Muscle of arm (tissue), 14 donors: ENCODE measurements at places on chromosomes 4 and X. TPM values are rescaled to one million over a fixed set of nuclear protein-coding genes. Genes with fewer than 3 reads are reported as not detected.

DNA sequence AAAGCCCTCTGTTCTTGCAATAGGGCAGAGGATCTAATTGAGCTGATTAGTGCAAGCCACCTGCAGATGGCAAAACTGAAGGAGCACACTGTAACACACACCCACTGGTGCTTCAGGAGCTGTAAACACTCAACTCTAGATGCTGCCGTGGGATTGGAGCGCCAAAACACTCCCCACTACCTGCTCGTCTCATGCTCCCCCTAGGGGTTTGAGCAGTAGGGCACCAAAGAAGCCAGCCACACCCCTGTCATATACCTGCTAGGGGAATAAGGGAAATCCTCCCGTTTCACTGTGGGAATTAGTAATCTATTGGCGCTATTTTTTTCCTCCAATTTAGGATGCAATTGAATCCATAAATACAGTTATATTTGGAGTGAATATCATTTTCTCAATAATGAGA lies 360.2 kb downstream of the GLUD2 start:
- no peak for DNase-seq

GRCh38 chr4:110248831-110249253 lies 50.4 kb upstream of the ELOVL6 start:
- DNase-seq = no peak

DNA sequence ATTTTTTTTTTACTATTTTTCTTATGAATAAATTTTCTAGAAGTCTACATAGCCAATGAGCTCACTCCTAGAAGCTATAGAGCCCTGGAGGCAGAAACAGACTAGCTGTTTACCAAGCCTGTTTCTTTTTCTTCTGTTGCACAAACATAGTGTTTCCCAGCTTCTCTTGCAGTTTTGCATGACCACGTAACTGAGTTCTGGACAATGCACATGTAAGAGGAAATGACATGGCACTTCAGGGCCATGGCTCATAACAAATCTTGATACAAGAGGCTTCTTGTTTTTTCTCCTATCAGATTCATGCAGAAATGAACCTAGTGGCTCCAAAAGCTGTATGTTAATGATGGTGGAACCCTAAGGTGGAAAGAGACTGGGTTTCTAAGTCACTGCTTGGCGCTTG lies 127.4 kb downstream of the ZNF330 start:
- DNase-seq = no peak

DNA sequence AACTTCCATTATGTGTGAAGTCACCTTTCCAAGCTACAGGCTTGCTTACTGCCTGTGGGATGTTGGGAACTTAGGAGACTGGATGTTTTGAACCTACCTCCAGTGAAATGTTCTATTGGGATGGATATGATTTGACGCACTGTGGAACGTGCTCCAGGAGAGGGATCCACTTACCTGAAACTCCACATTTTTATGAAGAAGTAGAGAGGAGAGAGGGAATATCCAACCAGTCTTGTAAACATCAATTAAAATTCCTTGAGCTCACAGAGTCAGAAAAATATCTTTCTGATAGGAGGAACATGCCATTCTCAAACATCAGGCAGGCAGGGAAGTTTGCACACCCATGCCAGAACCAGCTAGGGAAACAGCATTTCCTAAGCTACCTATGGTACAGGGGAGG lies 91.1 kb upstream of the MAOA start:
- DNase-seq = no peak

UVSSA gene
- not detected for polyA plus RNA-seq

POLR2B gene
- 82.8 TPM for polyA plus RNA-seq

GRCh38 chr4:88792268-88792781 lies 94.7 kb upstream of the NAP1L5 start:
- DNase-seq = no peak

GRCh38 chrX:51456814-51457213 lies 39.6 kb downstream of the NUDT11 start:
- DNase-seq = peak; percentile 13

EMCN gene
- polyA plus RNA-seq = 37.8 TPM

RHOH gene
- polyA plus RNA-seq = 0.38 TPM

AKAP14 gene
- not detected for polyA plus RNA-seq

LINC00632 gene
- 10.1 TPM for polyA plus RNA-seq

DNA sequence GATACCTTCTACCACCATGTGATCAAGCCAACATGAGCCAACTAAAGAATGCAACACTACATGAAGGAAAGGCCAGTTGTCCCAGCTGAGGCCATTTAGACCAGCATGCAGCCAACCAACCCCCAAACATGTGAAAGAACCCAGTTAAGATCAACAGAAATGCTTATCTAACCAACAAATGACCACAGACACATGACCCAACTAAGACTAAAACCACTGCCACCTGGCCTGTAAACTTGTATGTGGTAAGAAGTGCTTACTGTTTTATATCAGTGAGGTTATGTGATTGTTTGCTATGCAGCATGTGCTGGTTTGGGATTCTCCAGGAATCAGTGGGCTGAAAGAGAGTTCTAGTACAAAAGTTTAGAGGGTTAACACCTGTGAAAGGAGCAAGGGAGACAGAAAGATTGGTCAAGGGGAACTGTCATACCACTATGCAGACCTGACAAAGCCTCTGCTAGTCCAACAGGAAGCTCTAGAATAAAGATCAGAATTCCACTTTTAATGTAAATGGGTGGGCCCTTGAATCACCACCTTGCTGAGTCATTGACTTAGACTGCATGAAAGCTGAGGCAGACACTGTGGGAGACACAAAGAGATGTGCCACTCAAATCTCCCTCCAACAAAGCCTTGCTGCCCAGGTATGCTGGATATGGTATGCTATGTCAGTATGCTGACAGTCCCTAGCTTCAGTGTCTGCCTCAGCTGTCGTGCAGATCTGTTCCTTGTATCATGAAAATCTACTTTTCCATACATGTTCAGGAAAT lies 6.1 kb upstream of the SH3D19 start:
- DNase-seq = no peak

NLGN4X gene
- polyA plus RNA-seq = 3.6 TPM

BLOC1S4 gene
- 7.8 TPM for polyA plus RNA-seq

HSFX1 gene
- polyA plus RNA-seq = 1.7 TPM

- no peak for DNase-seq
These were observed 147.5 kb upstream of the ANK2 start for GRCh38 chr4:112901962-112902411.

DNA sequence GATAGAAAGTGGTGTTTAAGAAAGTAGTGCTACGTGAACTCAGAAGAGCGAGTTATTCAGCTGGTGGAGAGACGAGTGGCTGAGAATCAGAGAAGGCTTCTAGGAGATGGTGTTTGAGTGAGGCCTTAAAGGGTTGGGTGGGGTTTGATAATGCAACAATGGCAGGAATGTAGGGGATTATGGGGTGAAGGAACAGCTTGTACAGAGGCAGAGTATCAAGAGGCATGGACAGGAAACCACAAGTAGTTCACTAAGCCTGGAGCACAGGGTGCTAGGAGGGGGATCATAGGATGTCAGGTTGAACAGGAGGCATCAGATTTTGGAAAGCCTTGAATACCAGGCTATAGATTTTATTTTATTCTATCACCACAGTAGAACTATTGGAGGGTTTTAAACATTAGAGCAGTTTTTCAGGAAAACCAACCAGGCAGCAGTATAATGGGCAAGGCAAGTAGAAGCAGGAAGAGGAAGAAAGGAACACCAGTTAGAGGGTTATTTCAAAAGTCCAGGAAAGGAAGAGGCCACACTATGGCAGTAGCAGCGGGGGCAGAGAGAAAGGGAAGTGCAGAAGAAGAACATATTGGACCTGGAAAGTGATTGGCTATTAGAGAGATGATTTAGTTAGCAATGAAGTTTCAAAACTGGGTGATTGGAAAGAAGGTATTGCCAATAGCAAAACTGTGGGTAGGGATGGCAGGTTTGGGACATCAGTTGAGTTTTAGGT lies 99.2 kb downstream of the DOCK11 start:
- no peak for DNase-seq

DNA sequence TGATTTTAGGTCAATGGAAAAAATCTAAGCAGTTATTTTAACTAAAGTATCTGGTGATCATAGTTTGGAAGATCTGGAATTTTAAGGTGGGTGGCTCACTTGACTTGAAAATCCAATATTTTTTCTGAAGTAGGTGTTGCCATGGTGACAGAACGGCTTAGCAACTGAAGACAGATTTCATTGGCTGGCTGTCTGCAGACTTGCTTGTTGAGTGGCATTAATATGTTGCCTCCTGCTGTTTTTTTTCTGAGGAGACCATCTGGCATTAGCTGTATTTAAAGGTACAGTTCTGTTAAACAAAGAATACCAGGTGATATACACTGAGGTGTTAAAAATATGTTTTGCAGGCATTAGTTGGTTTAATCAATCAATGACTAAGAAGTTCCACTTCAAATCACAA lies 19.8 kb downstream of the CPE start:
- DNase-seq = no peak

DUX4 gene
- 0.21 TPM for polyA plus RNA-seq

GRCh38 chr4:154478128-154478527 lies 13.5 kb downstream of the DCHS2 start:
- no peak for DNase-seq

GRCh38 chr4:167028976-167029375 lies 205.3 kb downstream of the SPOCK3 start:
- no peak for DNase-seq

SUPT20HL1 gene
- polyA plus RNA-seq = not detected

MAGEE2 gene
- polyA plus RNA-seq = 0.52 TPM

DNA sequence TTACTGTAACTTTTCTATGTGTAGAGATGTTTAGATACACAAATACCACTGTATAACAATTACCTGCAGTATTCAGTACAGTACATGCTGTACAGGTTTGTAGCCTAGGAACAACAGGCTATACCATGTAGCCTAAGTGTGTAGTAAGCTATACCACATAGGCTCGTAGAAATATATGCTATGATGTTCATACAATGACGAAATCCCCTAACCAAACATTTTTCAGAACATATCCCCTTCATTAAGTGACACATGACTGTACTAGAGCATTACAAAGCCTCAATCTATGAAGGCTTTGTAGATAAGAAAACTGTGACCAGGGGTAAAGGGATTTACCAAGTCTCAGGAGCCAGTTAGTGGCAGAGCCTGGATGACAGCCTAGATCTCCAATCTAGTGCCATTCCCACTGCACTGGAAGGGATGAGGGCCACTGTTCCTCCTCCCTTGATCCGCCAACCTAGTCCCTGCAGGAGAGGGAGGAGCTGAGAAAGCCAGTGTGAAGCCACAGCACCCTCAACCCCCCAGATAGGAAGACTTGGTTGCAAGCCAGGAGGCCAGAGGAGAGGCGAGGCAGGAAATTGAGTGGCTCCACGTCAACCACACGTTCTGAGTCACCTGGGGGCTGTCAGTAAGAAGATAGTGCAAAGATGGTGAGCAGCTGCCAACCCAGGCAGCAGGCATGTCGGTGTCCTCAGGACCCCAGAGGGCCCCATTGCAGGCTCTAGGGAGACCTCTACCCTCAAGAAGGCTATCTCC lies 227.7 kb downstream of the BCOR start:
- DNase-seq = no peak
